Activated T-cell treated with anti-CD3 and anti-CD28 coated beads, Interleukin-2, amount 50 U/mL, for 4 hours (primary cell): ENCODE measurements at places on chromosomes 1 and 21. TPM values are rescaled to one million over a fixed set of nuclear protein-coding genes. Genes with fewer than 3 reads are reported as not detected.

CHIA gene
- total RNA-seq, result not detected

GPR37L1 gene
- not detected for total RNA-seq

LCE1C gene
- total RNA-seq, result not detected

SPRR2A gene
- not detected for total RNA-seq

ENTREP3 gene
- total RNA-seq, result 41.3 TPM

DNA sequence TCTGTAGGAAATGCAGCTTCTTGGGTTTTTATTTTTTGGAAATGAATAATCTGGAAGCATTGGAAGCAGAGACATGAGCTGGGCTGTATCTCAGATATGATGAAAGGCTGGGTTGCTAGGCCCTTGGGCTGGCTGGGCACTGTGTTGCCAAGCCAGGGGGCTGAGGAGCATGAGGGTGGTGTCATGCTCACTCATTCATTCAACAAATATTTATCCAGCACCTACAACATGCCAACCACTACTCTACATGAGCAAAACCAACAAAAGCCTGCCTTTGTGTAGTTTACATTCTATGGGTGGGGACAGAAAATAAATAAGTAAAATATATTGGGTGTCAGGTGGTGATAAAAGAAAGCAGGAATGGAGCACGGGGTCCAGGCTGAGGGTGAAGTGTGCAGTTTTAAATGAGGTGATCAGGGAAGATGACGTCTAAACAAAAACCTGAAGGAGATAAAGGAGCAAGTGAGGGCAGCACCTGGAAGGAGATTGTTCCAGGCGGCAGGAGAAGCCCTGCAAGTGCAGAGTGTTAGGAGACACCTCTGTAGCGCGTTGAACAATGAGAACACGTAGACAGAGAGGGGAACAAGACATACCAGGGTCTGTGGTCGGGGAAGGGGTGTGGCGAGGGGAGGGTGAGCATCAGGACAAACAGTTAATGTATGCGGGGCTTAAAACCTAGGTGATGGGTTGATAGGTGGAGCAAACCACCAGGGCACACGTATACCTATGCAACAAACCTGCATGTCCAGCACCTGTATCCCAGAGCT lies 10.9 kb downstream of the TAGLN2 start:
- DNase-seq, result no peak

DNA sequence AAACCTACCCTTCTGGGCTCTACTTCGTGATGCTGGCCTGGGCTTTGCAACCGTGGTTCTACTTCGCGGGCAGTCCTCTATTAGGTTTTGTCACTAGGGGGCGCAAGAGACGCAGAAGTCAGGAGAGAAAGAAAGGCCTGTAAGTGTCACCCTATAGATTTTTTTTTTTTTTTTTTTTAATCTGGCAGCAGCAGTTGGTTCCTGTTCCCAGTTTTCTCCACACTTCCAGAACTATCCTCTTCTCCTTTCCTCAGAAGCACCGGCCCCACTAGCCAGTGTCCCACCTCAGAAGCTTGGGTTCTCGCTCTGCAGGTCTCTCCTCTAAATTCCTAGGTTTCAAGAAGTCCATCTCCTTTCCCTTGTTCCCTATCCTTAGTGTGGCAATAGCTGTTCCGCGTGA lies 9.1 kb upstream of the LCE2D start:
- peak; percentile 14 for DNase-seq

GRCh38 chr1:8862528-8862927 lies 16.0 kb downstream of the ENO1 start:
- peak; percentile 45 for DNase-seq

- DNase-seq, result no peak
Measured at GRCh38 chr1:226419284-226420029, 11.6 kb upstream of the PARP1 start.

DNA sequence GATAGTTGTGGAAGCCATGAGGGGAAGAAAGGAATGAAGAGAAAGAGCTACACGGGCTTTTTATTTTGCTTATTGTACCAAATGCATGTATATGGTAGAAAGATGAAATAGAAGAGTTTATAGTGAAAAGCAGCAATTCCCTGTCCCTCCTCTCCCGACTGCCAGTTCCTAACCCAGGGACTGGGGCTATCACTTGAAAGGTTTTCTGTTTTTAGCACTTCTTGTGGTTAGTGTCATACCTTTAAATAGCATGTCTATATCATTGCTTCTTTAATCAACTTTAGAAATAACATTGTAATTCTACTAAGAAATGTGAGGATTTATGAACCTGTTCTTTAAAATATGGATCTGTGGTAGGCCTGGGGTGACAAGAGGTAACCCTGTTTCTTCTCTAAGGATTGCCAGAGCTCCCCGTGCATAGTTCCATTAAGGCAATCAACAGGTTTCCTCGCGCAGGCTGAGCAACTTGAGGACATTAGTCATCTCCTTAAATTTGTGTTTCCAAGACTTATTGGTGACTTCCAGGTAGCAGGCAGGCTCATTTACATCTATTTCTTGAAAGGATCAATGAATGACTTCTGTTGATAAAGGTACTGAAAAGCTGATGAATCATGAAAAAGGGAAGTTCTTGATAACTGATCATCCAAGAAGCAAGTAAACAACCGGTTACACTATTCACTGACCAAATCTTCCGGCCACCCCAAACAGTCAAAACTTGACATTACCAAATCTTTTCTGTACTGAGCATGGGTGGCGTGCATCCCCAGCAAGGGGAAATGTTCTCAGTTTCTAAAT lies 37.8 kb upstream of the S1PR1 start:
- no peak for DNase-seq

GRCh38 chr1:163770265-163770664 lies 448.5 kb downstream of the NUF2 start:
- DNase-seq, result no peak

- no peak for DNase-seq
Measured at GRCh38 chr1:9766759-9767442, 56.9 kb downstream of the CLSTN1 start.

DNA sequence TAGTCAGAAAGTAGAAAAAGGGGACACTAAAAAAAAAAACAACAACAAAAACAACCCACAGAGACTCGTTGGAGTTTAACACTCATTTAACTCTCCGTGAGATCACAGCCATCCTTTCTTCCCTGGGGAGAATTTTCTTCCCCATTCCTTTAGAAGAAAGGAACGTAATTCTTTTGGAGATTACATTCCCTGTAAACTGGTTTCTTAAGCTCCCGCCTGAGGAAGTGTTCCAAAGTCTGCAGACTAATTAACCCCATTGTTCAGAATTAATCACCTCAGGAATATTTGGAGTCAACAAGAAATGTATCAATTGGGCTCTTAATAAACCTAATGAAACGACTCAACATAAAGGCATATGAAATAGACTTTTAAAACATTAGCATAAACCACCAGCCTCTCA lies 228.2 kb upstream of the CSF3R start:
- no peak for DNase-seq

DNA sequence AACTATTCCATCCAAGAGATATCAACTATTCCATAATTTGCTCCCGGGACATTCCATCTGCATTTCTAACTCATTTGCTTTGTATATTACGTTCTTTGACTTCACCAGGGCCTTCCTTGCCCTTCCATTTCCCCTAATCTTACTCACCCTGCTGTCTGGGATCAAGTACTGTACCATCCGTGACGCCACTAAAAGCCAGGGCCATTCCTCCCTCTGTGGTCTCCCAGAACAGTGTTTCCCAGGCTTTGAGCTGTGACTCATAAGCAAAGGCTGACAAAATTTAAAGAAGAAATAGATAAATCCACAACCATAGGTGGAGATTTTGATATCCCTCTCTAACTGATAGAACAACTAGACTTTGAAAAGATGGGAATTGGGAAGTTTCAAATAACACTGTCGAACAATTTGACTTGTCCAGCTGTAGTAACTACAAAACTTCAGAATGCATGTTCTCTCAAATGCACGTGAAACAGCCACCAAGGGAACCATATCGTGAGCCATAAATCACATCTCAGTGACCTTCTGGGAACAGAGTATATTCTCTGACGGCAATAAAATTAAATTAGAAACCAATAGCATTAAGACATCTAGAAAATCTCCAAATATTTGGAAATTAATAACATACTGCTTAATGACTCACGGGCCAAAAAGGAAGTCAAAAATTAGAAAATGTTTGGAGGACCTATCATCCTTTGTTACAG lies 501.0 kb downstream of the SETD4 start:
- DNase-seq, result no peak

- no peak for DNase-seq
Measured at GRCh38 chr21:15274701-15275485, 210.1 kb upstream of the NRIP1 start.

DNA sequence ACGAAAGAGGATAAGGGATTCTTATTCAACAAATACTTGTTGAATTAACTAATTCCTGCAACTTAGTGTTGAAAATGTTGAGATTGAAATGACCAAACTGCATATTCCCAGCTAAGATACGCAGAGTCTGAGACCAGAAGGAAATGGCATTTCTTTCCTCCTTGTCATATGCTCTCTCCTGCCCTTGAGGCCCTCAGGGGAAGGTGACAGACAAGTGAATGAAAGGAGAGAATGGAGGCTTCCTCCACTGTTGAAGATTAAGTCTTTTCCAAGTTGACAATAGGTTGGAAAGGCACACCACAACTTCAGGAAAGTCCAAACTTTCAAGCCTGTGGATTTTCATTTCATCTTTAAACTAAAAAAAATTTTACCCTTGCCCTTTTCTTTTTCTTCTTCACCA lies 3.1 kb upstream of the ZNF697 start:
- no peak for DNase-seq

DNA sequence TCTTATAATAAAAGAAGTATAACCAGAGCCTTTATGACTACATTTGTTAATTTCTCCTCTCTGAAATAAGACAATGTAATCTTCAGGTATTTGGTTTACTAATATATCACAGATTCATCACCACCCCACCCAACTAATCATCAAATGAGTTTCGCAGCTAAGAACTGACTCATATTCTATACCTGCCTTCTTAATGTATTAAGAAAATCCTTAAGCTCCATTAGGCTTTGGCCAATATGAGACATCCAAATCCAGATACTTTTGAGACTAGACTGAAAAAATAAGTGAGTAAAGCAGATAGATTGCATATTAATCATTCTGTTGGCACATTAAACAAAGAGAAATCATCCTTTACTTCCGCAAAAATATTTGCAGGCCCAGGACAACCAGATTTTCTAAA lies 18.7 kb upstream of the FMO2 start:
- DNase-seq, result no peak

- DNase-seq, result no peak
Measured at GRCh38 chr1:197797010-197797409, 21.7 kb upstream of the DENND1B start.

DNA sequence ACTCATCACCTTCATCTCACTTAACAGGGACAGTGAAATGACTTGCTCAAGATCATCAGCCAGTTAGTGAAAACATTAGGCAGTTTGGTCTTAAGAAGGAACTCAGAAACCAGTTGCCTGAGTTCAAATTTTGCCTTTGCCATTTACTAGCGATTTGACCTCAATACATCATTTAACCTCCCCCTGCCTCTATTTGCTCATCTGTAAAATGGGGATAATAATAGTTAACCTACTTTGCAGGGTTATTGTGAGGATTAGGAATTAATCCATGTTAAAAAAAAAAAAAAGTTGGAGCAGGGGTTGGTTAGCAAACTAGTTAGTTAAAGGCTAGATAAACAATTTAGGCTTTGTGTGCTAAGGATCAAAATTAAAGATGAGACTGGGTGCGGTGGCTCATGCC lies 10.6 kb upstream of the TACSTD2 start:
- no peak for DNase-seq

GRCh38 chr1:87418048-87418447 lies 89.4 kb downstream of the LMO4 start:
- DNase-seq, result no peak

DNA sequence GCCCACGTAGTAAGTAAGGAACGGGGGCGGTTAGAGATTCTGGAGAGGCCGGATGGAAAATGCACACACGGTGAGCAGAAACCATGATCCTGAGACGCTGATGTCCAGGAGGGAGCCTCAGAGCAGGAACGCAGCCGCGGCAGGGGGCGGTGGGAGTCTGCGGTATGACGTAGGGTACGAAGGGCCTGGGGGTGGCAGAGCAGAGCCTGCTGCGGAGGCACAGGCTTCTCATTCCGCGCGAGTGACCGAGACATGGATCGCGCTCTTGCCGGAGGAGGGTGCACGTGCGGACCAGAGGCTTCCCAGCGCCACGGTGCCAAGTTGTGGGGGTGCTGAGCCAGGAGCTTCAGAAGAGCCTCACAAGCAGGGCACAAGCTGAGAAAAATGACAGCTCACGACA lies 176.2 kb downstream of the KIF26B start:
- DNase-seq, result no peak

GRCh38 chr1:212743901-212744475 lies 44.3 kb upstream of the BATF3 start:
- no peak for DNase-seq

DNA sequence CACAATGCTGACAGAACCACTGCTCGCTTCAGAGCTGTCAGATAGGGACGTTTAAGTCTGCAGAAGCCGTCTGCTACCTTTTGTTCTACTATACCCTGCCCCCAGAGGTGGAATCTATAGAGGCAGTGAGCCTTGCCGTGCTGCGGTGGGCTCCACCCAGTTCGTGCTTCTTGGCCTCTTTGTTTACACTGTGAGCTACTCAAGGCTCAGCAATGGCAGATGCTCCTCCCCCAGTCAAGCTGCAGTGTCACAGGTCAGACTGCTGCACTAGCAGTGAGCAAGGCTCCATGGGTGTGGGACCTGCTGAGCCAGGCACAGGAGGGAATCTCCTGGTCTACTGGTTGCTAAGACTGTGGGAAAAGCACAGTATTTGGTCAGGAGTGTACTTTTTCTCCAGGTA lies 47.1 kb downstream of the LEPR start:
- DNase-seq, result no peak

GRCh38 chr1:38873027-38873969 lies at the start of gene MYCBP:
Gene MYCBP (minus strand): TSS chr1:38873348. CDS start chr1:38873305, 43 bp downstream.
- peak; percentile 95 for DNase-seq

DNA sequence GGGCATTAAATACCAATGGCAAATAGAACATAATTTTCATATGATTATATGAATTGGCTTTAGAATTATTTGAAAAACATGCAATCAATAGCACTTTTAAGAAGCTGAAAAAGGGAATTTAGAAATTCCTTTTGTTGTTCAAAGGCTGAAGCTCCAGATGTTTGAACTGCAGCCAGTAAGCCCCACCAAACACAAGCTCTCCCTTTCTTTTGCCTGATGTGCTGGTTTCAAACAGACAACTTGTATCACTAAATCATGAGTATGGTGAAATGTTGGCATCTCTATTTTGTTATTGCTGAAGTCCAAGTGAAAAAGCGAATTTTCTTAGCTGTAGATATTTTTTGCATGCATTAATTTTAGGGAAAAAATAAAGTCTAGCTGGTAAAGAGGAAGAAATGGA lies 27.5 kb upstream of the NCAM2 start:
- no peak for DNase-seq

GRCh38 chr1:167371030-167371429 lies 147.3 kb downstream of the CD247 start:
- DNase-seq, result no peak
